ENCODE measurements at places on chromosomes 3 and 15.

GRCh38 chr15:64138331-64138941 is 13.1 kb upstream of the SNX22 start:
- no peak for DNase-seq

GRCh38 chr3:11588755-11589154 is 55.0 kb downstream of the VGLL4 start:
- no peak for DNase-seq

DNA sequence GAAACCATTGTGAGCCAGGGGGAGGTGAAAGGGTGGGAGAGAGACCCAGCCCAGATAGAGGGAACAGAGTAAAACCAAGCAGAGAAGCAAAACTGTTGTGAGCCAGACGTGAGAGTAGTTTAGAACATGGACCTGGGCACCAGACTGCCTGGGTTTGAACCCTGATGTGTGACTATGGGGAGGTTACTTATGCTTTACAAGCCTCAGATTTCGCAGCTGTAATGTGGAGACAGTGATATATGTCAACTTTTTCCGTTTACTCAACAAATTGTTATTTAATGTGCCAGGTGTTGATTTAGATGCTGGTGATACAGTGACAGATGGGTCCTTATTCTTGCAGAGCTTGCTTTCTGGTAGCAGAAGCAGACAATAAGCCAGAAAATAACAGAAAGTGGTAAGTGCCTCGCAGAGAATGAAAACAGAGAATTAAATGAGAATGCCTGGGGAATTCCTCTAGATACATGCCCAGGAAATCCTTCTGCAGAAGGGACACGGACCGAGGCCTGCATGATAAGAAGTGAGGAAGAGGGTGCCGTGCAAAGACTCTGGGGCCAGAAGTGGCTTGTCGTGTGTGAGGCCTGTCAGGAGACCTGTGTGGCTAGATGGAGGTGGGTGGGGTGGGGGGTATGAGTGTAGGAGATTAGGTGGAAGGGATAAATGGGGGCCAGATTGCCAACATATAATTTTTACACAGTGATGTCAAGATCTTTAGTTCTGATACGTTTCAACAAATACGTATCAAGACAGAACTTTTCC is 15.0 kb downstream of the KAT2B start:
- DNase-seq: no peak

DNA sequence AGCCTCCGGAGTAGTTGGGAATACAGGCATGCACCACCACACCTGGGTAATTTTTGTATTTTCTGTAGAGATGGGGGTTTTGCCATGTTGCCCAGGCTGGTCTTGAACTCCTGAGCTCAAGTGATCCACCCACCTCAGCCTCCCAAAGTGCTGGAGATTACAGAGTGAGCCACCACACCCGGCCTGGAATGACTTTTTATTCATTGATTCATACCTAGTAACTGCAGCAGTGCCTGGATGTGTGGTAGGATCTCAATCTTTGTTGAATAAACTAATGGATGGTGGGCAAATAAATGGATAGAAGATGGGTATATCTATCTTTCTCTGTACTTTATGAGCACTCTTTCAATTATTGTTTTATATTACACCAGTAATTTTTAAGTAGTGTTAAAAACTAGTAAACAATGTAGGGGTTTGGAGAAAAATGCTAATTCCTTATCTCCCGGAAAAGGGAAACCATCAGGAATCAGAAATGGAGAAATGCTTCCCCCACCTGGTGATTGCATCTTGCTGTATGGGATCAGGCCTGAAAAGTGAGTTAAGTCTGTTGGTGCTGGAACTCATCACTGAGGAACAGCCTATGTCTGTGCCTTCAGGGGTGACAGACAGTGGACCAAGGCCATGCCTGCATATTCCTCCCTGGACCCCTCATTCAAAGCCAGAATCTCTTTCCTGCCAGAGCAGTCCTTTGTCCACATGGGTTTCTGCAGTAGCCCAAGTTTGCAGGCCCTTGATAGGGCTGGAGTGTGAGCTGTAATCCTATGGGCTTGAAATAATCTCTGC is 161.0 kb upstream of the CTDSPL start:
- DNase-seq: peak; percentile 1

- peak; percentile 20 for DNase-seq
These were observed 189.5 kb downstream of the WDR72 start for GRCh38 chr15:53569751-53570480.

GRCh38 chr15:71548401-71548807 is 261.9 kb upstream of the NR2E3 start:
- DNase-seq: no peak

DNA sequence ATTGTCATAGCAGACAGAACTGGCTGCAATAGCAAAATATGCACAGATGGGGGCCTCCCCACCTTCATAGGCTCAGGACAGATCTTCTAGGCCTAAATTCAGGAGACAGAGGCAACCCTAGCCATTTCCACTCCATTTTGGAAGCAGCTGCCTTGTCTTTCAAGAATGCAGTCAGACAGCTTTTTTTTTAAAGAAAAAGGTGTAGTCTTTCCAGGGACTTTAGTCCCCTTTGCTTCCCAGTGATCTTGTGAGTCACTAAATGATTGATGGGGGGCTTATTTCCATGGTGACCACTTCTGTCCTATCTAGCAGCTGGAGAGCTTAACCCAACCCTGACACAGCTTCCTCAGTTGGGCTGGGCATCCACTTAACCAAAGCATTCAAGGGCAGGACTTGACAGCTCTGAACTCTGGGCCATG is 165.9 kb downstream of the TPRG1 start:
- no peak for DNase-seq

- DNase-seq: no peak
These were observed 98.6 kb downstream of the ZIC1 start for GRCh38 chr3:147507638-147508286.

DNA sequence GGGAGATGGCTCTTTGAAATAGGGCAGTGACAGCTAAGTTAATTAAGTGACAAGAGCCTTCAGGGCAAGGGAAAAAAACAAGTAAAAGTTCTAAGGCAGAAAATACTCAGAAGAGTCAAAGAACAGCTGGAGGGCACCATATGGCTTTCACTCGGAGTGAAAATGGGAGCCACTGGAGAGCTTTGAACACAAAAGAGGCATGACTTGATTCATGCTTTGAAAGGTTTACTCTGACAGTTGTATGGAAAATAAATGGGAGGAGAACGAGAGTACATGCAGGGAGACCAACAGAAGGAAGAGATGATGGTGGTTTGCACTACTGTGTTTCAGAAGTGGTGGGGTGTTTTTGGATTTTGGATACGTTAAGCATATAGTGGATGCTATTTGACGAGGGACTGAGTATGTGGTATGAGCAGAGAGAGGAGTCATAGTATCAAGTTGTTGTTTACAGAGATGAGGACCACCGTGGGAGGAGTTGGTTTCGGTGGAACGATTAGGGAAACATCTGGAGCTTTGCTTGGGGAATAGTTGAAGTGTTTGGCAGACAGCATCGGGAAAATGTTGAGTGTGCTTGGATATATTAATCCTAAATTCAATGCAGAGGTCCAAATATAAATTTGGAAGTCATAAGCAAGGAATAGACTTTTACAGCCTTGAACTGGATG is 411.5 kb downstream of the GABRG3 start:
- no peak for DNase-seq

DNA sequence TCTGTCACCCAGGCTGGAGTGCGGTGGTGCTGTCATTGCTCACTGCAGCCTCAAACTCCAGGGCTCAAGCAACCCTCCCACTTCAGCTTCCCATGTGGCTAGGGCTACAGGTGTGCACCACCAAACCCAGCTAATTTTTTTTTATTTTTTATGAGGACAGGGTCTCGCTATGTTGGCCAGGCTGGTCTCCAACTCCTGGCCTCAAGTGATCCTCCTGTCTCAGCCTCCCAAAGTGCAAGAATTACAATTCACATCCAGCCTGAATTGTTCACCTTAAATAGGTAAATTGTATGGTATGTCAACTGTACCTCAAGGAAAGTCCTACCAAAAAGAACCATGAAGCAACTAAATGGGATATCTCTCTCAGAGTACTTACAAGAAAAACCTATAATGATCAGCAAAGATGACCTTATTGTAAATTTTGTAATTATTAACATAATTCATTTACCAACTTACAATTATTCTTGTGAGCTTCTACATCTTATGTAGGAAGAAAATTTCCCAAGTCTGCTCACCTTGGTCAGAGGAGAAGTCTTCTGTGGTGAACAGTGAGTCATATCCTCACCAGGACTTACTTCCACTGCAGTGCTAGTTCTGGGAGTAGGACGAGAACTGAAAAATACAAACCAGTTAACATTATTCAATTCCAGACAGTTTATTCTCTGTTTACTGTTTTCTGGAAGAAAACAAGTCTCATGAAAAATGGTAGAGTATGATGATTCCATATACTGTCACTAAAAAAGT is 54.4 kb downstream of the ULK4 start:
- peak; percentile 25 for DNase-seq

DNA sequence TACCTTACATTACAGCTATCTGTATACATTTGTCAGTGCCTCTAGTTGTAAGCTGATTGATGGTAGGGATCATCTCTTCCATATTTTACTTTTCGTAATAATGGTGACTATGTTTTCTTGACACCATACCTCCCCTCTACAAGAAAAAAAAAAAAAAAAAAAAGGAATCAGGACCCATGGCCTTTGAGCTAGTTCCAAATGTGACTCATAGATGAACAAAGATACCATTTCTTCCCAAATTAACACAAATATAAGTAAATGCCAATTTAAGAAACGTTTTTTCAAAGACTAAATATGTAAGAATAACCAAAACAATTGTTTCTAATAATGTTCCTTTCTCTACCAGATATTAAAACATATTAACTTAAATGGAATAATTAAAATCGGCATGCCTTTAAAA is 23.1 kb downstream of the UBE3A start:
- DNase-seq: no peak

DNA sequence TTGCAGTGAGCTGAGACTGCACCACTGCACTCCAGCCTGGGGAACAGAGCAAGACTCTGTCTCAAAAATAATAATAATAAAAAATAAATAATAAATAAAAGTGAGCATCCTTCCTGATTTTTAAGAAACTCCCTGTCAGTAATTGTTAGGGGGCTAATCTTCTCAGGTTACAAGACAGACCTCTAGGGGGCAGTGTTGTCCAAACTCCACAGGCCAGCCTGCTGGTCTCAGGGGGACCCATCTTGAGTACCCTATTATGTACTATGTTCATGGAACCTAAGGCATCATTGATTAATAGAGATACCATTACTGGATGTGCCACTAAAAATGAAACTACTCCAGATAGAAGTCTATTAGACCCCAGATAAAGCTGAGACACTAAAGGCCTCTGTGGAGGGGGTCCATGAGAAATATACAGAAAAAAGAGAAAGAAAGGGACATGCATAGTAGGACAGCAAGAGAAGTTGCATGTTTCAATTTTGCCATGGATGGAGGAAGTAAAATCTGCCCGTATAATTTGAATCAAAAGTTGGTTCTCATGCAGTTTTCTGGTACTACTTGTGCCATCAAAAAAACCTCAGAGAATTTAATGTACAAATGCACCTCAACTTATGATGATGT is 85.5 kb upstream of the CDV3 start:
- no peak for DNase-seq
